Retina (tissue), 1 donor: ENCODE measurements at places on chromosomes 7 and 10.

GRCh38 chr10:38979535-38979934 lies 885.4 kb downstream of the ZNF37A start:
- no peak for DNase-seq

GRCh38 chr10:74371696-74372095 lies 220.7 kb downstream of the ADK start:
- DNase-seq, result no peak

GRCh38 chr7:24504836-24505235 lies 68.4 kb upstream of the PALS2 start:
- no peak for DNase-seq

DNA sequence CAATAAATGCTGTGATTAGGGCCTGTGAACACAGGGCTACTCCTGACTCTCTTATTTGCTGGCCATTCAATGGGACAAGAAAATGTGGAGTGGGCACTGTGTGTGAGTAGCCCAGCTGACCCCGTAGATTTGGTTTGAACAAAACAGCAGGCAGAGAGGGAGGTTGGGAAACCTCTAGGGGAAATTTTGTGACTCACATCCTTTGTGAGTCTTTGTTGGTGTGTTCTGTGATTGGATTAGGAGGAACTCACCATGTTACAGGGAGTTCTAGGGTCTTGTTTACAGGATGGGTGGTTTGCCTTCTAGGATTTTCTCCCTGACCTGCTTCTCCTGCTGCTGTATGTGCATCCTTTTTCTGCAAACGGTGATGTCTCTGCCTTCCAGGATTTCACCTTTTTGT lies 128.3 kb upstream of the MKI67 start:
- no peak for DNase-seq

GRCh38 chr10:80158598-80159127 lies 26.1 kb downstream of the PLAC9 start:
- DNase-seq, result no peak

GRCh38 chr10:74206746-74207145 lies 55.7 kb downstream of the ADK start:
- DNase-seq, result no peak

DNA sequence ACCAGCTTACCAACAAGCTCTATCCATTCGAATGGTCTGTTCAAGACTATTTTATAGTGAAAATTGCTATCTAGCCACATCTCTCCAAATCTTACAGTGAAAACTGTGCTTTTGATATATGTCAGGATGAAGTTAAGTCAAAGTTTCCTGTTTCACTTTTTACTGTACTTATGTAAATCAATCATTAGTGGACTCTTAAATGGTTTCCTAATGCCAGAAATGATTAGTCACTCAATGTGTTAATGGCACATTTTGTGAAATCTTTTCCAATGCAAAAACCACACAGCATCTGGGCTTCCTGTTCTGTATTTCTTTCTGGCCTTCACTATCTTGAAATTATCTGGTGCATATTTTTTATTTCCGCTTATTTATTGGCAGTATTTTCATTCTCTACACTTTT lies 87.3 kb upstream of the STEAP1B start:
- no peak for DNase-seq

DNA sequence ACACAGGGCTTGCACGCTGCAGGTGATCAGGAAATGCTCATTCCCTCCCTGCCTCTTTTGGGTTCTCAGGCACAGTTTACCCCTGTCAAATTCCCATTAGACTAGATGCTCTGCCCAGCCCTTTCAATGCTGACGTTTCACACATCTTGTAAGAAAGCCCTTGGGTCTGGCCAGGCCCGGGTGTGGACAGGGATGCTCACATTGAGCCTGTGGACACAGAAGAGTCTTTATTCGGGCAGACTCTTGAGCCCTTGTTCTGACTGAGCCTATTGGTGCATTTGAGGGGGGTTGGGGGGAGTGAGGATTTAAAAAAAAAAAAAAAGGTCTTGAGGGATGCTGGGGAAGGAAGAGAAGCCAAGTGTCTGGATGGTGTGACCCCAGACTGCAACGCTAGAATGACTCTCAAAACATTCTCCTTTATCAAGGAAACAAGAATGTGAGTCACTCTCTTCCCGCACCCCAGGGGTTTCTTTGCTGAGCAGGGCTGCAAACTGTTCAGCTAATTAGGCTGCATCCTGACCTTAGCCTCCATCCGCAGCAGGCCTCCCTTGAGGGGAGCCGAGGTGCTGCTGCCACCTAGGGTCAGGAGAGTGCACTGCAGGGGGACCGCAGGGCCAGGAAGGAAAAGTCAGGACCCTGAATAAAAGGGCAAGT lies 53.6 kb upstream of the TMEM72 start:
- DNase-seq, result peak; percentile 89

DNA sequence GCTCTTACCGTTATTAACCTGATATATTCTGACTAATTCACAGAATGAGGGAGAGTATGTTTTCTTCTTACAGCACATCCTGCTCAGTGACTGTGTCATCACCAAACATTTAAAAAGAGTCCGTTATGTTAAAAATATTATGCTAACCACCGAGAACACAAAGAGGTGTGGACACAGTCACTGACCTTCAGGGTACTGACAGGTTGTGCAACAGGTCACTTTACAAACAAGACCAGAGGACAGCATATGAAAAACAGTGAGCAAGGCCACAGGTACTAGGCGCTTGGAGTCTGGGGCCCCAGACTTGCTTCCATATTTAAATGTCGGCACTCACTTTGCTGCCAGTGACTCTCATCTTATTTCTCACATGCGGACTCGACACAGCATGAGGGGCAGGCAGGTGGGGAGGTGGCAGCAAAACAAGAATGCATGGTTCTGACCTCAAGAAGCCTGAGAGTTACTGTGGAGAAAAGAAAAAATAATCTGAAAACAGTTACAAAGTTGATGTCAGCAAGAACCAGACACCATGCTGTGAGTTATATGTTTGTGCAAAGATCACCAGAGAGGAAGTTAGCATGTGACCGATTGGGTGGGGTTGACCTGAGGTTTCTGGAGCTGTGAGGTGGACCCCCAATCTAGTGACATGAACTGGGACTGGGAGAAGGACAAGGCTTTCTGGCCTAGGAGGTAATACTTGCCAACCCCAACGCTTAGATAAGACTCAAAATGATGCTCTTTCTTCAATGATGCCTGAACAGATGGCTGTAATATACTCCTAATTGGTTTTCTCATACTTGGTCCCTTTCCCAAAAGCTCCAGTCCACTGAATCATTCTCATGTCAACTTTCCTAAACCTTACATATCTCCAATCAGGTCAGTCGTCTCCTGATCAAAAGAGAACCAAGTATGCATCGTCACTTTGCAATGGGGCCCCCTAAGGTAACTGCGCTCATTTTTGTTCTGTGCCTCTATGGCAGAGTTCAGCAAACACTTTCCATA lies 102.4 kb downstream of the HIPK2 start:
- DNase-seq, result no peak

DNA sequence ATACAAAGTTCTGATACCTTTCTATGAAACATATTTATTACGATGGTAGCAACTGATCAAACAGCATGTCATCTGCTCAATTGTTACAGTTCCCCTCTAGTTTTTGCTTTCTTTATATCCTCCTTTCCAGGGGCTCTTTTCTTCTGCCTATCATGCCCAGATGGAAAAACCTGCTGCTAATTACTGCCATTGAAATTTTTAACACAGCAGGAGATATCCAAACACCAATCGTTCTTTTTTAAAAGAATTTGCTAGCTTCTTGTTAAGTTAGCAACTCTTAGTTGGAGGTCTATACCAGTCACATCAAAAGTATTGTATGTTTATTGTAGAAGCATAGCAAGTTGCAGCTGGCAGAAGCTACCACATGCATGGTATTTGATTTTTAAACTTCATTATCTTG lies 768.5 kb downstream of the NXPH1 start:
- peak; percentile 6 for DNase-seq

DNA sequence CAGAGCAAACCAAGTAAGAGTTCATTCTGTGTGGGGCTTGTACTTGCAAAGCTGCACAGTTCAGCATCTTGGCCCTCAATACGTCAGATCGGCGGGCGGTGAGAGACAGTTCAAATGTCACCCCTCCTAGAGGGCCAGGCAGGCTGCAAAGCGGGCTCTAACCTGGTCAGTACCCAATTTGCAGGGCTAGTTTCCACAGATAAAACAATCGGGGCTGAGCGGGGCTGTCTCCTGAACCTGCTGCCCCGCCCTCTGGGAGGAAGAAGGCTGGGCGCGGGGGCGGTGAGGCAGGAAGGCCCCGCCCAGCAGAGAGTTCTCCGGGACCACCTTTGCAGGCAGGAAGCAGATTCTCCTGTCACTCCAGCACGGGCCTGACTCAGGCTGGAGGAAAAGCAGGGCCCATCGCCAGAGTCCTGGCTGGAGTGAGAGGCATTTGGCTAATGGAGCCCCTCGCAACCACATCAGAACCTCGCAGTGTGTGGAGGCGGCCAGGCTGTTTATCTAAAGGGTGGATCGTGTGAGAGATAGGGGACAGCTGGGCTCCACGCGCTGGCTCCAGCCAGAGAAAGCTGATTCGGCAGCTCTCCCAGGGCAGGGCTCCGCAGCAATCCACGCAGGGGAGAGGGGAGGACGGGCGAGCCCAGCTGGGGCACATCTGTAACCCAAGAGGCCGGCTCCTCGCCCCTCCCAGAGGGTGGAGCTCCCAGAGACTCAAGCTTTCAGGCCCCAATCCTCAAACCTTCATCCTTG lies 83.1 kb downstream of the SH3PXD2A start:
- peak; percentile 82 for DNase-seq

DNA sequence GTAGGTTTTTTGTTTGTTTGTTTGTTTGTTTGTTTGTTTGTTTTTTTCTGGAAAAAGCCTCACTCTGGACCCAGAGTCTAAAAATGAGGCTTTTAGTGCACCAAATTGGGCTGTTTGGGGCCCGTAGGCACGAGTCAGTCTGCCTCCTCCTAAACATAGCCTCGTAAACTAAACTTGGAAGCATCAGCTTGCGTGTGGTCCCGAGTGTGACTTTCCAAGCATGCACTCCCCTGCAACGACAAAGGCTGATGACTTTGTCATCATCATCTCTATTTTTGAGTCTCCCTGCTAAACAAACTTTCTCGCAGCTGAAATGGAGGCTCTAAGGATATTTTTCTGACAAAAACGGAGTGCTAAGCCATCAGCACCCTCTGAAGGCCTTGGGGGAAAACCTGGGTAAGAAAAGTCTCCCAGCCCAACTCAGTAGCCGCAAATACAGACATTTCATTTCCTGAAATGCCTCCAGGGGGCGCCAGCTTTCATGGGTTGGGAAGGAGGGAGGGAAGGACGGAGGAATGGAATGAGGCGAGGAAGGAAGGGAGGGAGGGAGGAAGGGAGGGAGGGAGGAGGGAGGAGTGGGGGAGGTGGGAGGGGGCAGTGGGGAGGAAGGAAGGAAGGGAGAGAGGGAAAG lies 245.9 kb downstream of the KCNMA1 start:
- peak; percentile 74 for DNase-seq

DNA sequence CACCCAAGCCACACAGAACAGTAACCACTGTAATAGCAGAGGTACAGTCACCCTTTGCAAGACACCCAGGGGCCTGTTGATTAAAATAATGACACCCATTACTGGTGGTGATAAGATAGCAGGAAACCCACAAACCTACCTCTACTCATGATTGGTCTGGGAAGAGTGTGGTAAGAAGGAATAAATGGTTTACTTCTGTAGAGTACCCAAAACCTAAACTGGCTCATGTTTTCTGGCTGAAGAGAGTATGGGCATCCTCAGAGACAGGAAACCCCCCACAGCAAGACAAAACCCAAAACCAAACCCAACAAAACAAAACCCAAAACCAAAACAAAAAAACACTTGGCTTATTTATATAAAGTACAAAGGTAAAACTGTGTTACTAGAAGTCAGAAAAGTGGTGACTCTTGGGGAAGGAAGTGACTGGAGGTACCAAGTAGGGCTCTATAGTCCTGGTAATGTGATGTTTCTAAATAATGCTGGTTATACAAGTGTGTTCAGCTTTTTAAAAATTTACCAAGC lies 15.5 kb upstream of the DNAJB12 start:
- no peak for DNase-seq

GRCh38 chr7:34184466-34184865 lies 279.1 kb downstream of the BMPER start:
- DNase-seq, result no peak

- peak; percentile 93 for DNase-seq
These were observed at the start of gene GPR85 for GRCh38 chr7:113086431-113086888. GPR85 (minus strand) TSS chr7:113086827; CDS start chr7:113084721, 2,106 bp downstream.

- no peak for DNase-seq
These were observed 27.1 kb downstream of the EEPD1 start for GRCh38 chr7:36180121-36180520.

GRCh38 chr7:3712841-3713240 lies 411.8 kb downstream of the SDK1 start:
- no peak for DNase-seq

GRCh38 chr7:7201578-7202374 lies 19.4 kb downstream of the C1GALT1 start:
- no peak for DNase-seq

GRCh38 chr7:74017125-74017524 lies 10.8 kb upstream of the ELN start:
- no peak for DNase-seq

GRCh38 chr7:91007371-91007770 lies 256.9 kb upstream of the FZD1 start:
- DNase-seq, result no peak

DNA sequence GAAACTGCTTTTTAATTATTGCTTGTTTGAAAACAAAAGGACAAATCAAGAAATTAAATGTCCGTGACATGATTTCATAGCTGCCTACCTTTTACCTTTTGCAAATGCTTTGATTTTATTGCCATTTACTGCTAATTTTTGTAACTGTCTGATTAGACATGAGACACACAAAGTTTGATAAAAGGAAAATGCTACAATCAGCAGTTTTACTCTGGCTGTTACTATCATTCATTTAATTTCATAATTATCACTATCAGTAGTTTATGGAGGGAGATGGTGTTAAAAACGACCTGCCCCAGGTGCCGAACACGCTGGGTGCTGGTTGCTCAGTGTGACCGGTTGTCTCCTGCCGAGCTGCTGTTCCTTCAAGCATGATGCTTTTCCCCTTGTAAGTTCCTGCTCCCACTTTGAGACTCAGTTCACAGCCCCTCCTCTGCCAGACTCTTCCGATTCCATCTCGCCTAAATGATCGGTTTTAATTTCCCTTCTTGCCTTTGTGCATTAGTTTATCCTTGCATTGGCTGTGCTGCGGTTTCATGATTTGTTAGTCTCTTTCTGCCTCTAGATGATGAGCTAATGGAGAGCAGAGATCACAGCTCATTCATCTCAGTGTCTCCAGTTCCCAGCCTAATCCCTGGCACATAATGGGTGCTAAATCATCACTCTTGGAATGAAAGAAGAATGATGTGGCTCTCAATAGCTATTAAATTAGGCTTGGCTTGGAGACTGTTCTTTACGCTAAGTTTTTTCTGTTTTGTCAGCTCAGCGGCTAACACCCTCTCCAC lies 110.6 kb downstream of the PFKFB3 start:
- DNase-seq, result no peak

GRCh38 chr7:13979671-13980435 lies 9.6 kb downstream of the ETV1 start:
- no peak for DNase-seq

DNA sequence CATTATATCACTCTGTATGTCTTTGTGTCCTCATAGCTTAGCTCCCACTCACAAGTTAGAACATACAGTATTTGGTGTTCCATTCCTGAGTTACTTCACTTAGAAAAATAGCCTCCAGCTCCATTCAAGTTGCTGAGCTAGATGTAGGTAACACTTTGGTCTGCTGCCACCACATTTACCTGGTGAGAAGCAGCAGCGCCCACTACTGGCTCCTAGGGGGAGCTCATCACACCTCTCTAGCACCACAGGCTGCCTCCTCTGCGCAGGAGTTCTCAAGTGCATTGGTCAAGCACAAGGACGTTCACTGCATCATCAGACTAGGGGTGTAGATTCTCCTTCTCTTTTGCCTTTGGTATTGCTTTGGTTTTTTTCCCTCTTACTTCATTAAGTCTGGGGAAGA lies 530.9 kb upstream of the AUTS2 start:
- DNase-seq, result no peak

- no peak for DNase-seq
These were observed 111.2 kb downstream of the PTPRN2 start for GRCh38 chr7:158476331-158476932.
